ENCODE measurements at places on chromosomes 12 and 14.

DNA sequence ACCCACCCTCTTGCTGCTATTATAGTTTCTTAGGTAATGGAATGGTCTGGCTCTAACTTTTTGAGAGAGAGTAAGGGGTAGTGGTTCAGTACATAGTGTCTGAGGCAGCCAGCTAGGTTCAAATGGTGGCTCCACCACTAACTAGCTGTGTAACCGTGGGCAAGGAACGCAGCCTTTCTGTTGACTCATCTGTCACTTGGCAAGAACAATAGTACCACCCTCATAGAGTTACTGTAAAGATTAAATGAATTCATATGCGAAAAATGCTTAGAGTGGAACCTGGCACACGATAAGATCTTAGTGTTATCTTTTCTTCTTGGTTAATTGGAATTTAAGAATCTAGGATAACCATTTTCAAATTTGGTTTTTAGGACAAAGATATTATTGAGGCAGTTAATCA, 14.0 kb downstream of the CCDC62 start:
- DNase-seq: no peak

DNA sequence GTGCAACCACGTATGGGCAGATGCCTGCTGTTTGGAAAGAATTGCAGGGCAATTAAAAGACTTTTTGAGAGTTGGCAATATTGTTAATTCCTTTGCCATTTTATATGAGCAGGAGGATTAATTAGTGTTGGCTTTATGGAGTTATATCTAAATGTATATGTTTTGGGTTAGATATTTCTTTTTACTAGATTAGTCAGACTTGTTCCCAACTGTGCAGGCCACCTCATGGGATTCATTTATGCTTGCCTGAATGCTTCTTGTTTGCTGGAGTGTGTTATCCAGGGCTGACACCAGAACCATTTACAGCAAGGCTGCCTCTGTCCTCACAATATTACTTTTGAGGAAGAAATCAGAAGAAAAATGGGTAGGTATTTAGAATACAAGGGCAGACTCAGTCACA, 192.5 kb downstream of the KTN1 start:
- no peak for DNase-seq

GRCh38 chr14:105385322-105385637, 13.1 kb upstream of the TEX22 start:
- DNase-seq: no peak

- no peak for DNase-seq
Measured at GRCh38 chr12:48744251-48745008, 27.9 kb upstream of the CCNT1 start.

GRCh38 chr12:56158926-56159461, 835 bp downstream of the MYL6 start:
- DNase-seq: no peak

DNA sequence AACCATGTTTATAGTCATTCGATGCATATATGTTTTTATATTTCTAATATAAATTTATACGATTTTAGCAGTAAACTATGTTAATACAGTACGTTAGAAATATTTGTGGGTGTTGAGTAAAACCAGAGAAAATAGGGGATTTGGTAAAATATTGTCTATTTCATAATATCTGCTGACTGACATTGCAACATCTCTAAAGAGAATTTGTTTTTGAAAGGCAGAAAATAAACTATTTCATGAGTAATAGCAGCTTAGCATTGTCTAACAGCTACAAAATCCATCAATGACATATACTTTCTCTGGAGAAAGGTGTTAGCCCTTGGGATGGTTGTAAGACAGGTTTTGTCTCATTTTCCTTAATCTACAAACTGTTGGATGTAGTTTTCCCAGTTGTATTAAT, 144.9 kb downstream of the PDE3A start:
- no peak for DNase-seq

- no peak for DNase-seq
Measured at GRCh38 chr14:56357428-56357827, 222.2 kb upstream of the TMEM260 start.

DNA sequence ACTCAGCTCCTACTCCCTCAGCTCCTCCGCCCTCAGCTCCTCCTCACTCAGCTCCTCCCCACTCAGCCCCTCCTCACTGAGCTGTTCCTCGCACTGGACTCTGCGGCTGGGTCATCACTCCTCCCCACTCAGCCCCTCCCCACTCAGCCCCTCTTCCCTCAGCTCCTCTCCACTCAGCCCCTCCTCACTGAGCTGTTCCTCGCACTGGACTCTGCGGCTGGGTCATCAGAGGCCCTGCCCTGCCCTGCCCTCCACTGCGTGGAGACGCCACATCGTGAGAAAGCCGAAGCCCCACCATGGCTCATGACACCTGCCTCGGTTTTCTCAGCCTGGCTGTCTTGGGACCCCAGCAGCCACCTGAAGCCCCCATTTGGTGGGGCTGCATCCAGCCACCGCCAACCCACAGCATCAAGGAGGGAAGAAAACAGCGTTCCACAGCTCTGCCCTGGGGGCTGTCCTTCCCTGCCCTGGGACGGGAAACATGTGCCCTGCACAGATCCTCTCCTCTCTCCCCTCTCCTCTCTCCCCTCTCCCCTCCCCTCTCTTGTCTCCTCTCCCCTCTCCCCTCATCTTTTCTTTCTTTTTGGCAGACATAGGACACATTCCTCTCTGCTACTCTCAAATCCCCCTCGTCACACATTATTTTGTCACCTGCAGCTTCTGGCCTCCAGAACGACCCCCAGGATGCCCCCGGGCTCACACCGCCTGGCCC, 17.7 kb downstream of the NOC4L start:
- no peak for DNase-seq

DNA sequence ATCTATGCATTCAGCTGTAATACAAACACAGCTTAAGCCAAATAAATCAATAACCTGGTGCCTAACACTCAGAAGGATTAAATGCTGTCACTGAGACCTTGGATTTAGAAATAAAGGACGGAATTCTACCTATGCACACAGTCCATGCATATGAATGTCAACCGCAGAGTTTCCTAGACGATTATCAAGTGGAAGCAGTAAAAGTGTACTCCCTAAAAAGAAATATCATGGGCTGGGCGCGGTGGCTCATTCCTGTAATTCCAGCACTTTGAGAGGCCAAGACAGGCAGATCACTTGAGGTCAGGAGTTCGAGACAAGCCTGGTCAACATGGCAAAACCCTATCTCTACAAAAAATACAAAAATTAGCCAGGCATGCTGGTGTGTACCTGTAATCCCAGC, 188.2 kb upstream of the DYRK2 start:
- DNase-seq: no peak

- no peak for DNase-seq
Measured at GRCh38 chr12:59972905-59973304, 377.1 kb downstream of the SLC16A7 start.

DNA sequence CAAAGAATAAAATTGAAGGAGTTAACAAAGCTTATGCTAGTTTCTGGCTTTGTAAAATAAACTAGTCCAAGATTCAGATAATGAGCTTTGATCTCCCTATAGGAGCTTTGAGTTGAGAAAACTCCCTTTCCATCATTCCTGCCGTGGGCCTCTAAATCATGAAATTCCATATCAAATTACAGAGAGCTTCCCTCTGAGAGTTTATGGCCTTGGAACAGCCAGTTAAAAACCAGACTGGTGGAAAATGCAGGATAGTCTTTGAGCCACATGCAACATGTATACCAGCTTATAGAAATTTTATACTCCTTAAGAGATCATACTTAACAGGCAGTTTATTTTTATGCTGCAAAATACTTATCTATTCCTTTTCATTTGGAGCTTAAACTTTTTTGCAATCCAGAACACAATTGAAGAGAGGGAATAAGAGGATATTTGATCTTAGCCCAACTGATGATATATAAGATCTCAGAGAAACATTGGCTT, 175.8 kb upstream of the ATP2B1 start:
- DNase-seq: no peak

GRCh38 chr14:103207388-103208072, 84.3 kb downstream of the TNFAIP2 start:
- DNase-seq: no peak

- no peak for DNase-seq
Measured at GRCh38 chr14:90551733-90552464, 155.1 kb downstream of the CALM1 start.

DNA sequence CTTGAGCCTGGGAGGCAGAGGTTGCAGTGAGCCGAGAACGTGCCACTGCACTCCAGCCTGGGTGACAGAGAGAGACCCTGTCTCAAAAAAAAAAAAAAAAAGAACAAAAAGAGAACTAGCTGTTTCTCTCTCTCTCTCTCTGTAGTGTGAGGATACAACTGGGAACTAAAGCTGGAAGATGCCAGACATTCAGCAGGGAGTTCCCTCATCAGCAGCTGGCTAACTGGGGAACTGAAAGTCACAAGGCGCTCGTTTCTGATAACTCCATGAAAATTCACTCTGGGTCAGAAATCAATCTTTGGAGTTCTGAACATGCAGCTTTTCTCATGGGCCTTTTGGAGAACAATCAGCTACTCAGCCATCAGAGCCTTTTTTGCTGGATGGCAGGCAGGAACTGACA, 43.5 kb upstream of the MAP1LC3B2 start:
- DNase-seq: no peak

DNA sequence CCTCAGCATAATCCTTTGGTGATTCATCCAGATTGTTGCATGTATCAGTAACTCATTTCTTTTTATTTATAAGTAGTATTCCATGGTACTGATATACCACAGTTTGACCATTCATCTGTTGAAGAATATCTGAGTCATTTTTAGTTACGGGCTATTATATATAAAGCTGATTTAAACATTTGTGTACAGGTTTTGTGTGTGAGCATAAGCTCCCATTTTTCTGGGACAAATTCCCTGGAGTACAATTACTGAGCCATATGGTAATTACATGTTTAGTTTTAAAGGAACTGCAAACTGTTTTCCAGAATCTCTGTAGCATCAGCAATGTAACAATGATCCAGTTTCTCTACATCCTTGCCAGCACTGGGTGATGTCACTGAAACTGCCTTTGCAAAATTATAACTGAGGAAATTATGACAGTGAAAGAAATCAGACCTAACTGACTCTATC, 236.2 kb upstream of the KRR1 start:
- no peak for DNase-seq

DNA sequence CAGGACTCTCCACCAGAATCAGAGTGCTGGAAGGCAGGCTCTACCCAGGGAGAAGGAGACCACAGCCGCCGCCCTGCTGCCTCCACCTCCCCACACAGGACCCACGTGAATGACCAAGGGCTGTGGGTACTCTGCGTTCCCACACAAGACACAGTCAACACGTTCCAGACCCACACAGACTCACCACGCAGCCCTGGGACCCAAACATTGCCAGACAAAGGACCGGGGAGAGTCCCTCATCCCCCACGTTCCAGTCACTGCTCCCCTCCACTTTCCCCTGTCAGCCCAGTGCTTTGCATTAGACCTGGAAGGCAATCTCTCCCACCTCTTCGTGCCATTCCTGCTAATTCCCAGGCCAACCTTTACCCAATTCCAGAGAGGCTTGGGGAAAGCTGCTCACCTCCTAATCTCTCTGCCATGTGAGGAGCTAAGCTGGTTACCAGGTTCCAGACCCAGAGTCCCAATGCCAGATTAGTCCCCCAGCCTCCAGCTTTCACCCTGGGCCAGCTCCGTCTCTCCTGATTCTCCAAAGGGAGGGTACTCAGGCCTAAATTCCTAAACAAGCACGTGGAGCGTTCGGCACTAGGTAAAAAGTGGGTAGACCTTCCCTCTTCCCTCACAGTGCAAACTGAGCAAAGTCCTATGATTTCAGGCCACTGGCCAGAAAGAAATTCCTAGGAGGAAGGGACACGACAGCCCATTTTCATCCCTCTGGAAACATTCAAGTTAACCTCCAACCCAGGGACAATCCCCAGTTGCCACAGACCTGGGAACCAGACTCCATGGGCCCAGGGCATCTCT, 4.9 kb downstream of the SLC6A13 start:
- DNase-seq: no peak

DNA sequence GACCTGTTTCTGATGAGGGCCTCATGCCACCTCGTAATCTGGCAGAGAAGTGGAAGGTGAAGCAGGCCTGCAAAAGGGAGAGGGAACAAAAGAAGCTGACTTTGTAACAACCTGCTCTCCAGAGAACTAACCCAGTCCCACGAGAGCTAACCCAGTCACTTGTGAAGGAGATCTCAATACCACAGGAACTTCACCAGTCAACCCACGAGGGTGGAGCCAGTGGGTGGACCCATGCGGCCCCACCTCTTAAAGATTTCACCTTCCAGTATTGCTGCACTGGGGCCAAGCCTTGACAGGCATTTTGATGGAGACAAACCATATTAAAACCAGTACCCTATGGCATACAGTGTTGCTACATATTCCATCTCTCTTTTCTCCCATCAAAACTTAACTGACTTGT, 55.1 kb downstream of the SERPINA10 start:
- DNase-seq: no peak

DNA sequence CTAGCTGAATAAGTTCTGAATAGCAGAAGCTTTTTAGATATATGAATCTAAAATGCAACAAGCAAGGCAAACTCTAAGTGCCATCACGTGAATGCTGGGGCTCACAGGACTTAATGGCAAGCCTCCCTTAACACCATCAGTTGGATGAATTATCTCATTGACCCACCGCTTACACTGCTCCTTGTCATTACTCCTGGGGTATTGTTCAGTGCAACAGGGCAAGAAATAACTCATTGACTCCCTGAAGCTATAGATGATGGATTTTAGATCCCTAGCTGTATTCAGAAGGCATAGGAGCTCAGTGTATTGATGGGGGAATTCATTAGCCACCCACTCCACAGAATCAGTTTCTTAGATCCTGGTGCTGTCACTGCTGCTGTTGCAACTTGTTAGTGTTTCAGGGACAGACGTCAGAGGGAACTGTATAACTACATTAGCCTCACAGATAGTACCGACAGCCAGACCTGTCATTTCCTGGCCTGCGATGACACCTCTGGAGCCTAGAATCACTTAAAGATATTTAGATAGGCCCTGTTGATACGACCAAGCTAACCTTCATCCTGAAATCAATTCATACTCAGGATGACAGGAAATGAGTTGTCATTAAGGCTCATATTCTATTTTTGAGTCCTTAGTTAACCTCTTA, 735.3 kb downstream of the DIO2 start:
- no peak for DNase-seq

- peak; percentile 22 for DNase-seq
Measured at GRCh38 chr12:6688543-6688998, 604 bp downstream of the ZNF384 start.

GRCh38 chr12:71721783-71722505, 32.7 kb upstream of the RAB21 start:
- DNase-seq: no peak

DNA sequence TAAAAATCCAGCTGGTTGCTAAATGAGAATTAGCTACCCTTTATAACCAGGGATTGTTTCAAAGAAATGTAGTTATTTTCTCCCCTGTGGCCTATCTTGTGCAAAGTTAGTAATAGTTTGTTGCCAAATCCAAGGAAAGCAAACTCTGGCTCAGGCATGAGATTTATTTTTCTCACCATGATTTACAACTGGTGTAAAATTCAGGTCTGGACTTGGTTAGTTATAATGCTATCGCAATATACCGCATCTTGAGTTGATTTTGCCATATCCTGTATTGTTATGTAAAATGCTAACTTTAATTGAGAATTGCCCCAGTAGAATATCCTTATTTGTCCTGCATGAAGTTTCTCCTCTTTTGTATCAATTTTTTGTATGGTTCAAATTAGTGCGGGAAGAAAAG, 135.5 kb downstream of the CRADD start:
- DNase-seq: no peak

Measured in activated CD4-positive, alpha-beta T cell treated with anti-CD3 and anti-CD28 coated beads, Interleukin-2, amount 50 U/mL, for 4 hours (primary cell).